ENCODE measurements at places on chromosomes 1 and 21.

GRCh38 chr1:201240171-201240570 is 43.1 kb upstream of the PKP1 start:
- no peak for DNase-seq

- DNase-seq: peak; percentile 82
Observed at GRCh38 chr1:115506924-115507589, 134.7 kb upstream of the VANGL1 start.

- no peak for DNase-seq
Observed at GRCh38 chr1:85569122-85569521, 11.4 kb upstream of the CCN1 start.

DNA sequence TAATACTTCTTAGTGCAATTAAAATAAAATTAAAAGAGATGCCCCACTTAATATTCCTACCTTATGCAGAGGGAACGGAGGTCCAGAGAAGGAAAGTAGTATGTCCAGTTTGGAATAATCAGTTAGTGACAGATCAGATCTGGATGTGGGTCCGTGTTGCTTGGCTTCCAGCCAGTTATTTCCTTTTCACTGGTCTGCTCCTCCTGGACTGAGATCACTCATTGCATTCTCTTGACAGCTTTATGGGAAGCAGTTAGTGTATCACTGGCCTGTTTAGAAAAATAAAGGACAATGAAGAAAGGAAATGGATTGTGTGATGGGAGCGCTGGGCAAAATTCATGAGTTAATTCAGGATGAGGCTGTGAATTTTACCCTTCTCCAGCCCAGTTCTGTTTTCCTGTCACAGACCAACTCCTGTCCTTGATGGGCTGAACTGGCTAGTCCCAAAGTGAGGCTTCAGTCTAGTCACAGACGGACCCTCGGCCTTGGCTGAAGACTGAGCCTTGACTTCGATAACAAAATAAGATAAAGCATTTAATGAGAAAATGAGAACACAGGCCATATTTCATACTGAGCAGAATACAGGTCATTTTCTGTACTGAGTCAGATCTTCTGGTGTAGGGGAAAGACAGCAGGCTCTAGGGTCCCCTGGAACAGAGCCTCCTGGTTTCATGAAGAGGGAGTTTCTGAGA is 85.2 kb upstream of the TRABD2B start:
- DNase-seq: no peak

DNA sequence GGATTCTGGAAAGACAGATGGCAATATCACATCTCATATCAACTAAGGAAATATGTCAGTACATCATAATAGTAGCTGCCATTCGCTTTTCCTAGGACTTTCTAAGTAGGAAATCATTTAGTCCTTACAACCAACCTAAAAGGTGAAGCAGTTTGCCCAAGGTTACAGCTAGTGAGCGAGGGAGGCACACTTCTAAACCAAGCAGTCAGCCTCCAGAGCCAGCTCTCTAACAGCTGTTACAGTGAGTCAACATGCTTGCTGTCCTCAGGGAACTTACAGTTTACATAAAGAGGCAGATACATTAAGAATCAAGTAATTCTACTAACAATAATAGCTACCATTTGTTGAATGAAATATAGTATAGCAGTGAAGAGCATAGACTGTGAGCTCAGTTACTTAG is 57.1 kb downstream of the GIPC2 start:
- no peak for DNase-seq

DNA sequence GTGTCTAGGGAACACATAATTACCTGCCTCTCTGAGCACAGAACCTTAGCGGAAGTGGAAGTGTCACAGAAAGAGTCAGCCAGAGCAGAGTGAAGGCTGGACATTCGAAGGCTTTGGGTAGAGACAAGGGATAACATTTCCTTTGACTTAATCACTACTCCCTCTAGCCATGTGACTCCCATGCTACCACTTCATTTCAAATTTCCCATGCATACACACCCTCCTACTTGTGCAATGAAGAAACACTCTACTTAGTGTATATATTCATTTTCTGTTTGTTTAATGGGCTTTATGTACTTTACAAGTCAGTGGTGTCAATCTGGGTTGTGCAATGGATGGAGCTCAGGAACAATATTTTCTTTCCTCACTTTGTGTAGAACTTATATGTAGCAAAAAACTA is 6.9 kb downstream of the ANKRD35 start:
- no peak for DNase-seq

- DNase-seq: no peak
Observed at GRCh38 chr21:41665766-41666595, 100.9 kb downstream of the RIPK4 start.

DNA sequence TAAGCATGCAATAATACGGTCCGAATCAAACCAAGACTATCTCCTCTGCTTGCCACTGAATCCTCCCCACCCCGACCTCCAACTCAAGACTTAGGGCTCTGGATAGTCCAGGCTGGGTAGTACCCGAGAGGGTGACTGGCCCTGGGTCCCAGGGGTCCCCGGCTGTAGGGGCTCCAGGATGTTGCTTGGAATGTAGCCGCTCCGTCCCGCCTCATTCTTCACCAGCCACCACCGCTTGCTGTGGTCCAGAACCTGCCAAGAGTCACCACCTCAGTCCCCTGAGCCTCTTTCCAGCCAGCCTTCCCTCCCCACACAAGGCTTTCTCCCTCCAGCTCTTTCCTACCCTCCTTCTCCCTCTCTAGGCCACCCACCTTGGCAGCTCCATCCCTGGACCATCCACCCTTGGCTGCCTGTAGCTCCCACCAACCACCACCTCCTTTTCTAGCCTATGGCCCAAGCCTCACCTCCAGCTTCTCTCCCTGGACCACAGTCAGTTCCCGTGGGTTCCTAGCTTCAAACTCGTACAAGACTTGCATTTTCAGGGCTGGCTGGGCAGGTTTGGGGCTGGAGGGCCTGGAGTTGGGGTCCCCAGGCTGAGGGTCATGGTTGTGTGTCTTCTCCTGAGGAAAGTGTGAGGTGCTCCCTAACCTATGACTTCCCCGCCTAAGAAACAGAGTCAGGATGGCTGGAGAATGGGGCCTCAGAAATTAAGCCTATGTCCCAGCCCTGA is 10.9 kb upstream of the GSTM3 start:
- no peak for DNase-seq

- peak; percentile 55 for DNase-seq
Observed at GRCh38 chr1:160177667-160178066, 12.7 kb upstream of the CASQ1 start.

DNA sequence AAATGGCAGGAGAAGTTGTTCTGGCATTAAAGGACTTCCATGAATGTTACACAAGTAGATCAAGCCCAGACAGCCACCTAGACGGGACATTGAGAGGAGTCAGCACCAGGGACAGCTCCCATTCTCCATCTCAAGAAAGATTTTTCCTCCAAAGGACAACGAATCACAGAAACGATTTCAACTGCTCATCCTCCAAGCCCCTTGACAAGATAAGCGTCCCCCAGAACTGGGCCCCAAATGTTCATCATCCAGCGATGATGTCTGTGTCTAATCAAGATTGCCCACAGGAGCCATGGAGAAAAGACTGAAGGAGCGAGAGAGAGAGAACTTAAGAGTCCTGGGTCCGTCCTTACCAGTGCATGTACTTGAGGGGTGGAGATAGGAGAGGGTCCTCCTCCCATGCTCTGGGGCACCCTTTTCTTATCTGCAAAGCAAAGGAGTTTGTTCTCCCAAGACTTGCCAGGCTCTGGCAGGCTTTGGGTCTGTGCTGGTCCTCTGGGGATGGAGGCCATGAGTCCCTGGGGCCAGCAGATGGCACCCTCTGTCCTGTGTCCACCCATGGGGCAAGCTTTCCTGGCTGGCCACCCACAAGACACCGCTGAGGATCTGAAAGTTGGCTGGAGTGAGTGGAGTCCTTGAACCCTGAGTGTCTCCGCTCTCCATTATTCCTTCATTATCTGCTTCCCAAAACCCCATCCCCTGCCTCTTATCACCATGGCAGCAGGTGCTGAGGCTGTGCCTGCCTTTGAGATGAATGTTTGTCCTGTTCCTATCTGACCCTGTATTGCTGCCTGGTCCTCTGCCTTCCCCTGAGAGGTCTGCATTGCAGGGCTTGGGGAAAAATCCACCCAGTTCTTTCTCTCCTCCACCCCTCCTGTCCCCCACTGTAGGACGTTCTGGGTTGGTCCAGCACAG is 164.6 kb downstream of the ACTL8 start:
- peak; percentile 70 for DNase-seq

GRCh38 chr1:197178998-197179397 is 32.5 kb upstream of the ASPM start:
- DNase-seq: no peak

- no peak for DNase-seq
Observed at GRCh38 chr1:113191579-113192076, 118.6 kb downstream of the LRIG2 start.

DNA sequence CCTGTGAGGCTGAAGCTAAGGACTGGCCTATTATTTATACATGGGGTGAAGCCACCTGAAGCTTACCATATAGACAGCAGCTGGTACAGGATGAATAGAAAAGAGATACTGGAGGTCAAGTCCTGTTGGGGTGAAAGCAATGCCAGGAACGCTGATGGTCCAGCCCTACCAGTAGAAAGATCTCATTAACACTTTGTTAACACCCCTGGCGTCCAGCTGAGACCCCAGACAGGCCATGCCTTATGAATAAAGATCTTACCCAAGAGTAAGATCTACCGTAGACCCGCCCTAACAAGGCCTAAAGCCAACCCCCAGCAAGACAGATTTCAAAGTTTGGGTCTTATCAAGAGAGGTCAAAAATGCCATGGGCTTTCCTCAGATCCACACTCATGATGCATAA is 34.7 kb downstream of the ST3GAL3 start:
- peak; percentile 51 for DNase-seq

DNA sequence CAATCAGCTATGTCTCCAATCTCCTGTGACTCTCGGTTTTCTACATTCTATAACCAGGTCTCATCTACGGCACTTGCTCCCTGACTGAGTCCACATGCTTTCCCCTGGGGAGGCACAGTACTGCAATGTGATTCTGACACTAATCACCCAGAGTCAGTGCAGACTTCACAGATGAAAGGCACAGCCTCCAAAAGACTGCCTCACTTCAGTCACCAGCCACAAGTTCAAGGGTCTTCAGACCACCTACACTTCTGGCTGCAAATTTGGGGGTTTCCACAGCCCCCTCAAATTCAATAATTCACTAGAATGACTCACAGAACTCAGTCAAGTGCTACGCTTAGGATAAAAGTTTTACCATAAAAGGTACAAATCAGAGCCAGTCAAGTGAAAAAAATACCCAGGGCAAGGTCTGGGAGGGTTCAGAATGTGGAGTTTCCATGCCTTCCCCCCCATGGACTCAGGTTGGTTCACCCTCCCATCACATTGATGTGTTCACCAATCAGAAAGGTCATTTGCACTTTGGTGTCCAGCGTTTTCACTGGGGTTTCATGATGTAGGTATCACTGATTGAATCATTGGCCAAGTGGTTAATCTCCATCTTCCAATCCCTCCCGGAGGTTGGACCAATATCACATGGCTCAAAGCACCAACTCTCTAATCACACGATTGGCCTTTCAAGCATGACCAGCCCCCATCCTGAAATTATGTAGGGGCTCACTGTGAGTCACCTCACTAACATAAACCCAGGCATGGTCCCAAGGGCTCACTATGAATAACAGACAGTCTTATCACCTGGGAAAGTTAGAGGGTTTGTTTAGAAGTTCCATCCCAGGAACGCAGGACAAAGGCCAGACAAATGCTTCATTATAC is 182.9 kb upstream of the CAMK1G start:
- no peak for DNase-seq

- peak; percentile 52 for DNase-seq
Observed at GRCh38 chr1:107430540-107431228, 289.8 kb downstream of the NTNG1 start.

DNA sequence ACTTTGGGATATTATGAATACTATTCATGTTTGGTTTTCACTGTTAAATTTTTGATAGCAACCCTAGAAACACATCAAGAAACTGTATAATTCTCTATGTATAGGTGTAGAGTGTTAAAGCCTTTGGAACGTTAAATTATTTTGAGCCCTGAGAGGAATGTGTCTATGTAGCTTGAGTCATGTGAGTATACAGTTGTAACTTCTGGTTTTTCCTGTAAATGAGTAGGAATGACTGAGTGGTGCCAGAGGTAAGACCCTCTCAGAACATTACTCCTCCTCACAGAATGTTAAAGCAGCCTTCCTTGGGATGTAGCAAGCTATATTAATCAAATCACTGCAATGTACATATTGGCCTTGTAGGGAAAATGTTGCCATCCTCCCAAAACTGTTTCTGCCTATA is 69.0 kb downstream of the C1orf21 start:
- no peak for DNase-seq

GRCh38 chr1:99004861-99005442 is at the start of gene PLPPR5:
Gene PLPPR5, minus strand, starts transcription at chr1:99004861. Its CDS starts 190 bp downstream, at chr1:99004671.
- DNase-seq: peak; percentile 60
